ENCODE measurements at places on chromosomes 12 and 14.

- no peak for DNase-seq
These were observed 13.9 kb upstream of the GYS2 start for GRCh38 chr12:21618566-21618965.

DNA sequence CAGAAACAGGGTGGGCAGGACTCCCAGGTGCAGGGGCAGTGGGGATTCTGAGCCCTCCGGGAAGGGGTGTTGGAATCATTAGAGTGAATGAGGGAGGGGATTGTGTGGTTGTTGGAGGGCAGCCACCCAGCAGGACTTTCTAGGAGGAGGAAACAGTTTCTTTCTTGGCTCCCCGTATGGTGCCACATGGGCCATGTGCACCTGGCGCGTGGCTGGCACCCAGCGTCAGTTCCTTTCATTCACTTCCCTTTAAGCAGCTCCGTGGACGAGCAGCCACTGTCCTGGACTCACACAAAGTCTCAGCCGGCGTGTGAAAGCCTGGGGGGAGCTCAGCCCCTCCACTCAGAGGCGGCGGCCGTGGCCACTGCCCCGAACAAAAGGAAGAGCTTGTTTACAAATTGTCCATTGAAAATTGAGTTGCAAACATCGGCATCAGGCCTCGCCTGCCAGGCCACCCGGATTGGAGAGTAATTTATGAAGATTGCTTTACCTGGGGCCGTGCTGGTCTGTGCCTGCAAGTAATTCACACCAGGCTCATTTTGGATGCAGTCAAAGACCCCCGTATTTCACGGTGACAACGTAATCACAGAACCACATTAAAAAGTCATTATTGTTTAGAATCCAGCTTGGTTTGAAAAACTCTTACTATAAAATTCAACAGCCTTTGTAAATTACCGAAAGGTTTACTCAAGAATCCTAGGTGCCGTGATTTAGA, 101.7 kb upstream of the C14orf180 start:
- DNase-seq = no peak

- DNase-seq = no peak
These were observed 38.7 kb downstream of the ARID2 start for GRCh38 chr12:45768194-45768593.

DNA sequence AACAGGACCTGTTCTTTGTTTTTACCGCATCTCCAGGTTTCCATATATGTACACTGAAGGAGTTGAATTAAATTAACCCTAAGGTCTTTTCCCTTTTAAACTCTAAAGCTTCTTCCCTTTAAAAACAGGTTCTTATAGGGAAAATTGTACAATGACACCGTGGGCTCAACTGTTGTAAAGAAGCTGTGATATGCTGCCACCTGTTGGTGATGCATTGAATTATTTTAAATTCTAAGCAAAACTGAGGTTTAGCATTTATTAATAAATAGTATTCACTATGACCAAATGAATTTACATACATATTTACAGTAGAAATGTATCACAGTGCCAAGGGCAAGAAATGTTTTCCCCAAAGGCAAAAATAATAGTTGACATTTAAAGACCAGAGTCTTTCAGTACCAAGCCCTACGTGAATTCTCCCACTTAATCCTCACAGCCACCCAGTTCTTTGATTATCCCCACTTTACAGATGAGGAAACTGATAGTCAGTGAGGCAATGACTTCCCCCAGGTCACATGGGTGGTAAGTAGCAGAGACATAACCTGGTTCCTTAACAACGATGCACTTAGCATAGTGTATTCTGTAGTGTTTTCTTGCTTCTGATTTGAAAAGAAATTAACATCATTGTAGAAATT, 35.7 kb upstream of the TMEM263 start:
- no peak for DNase-seq

GRCh38 chr12:106247674-106248311, at the start of gene CKAP4:
TSS of gene CKAP4 (minus strand) at chr12:106248020. CDS start at chr12:106247851, 169 bp downstream.
- no peak for DNase-seq

- DNase-seq = no peak
These were observed 753 bp downstream of the CSRNP2 start for GRCh38 chr12:51082561-51083125.

DNA sequence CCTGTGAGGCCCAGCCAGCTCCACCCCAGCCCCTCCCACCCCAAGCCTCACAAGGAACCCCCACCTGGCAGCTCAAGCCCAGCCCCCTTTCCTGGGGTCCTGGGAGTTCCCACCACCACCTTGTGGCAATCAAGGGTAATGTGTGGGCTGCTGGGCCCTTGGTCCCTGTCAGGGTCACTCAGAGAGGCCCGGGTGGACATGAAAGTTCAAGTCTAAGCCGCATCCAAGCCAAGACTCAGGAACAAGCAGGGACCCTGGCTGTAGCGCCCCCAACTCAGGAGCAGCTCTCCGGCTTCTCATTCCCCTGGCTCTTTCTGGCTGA, 106.4 kb upstream of the C14orf180 start:
- no peak for DNase-seq

GRCh38 chr12:88299567-88300101, 157.5 kb downstream of the TMTC3 start:
- no peak for DNase-seq

GRCh38 chr14:36221112-36221511, 44.6 kb upstream of the PTCSC3 start:
- no peak for DNase-seq

GRCh38 chr12:31900271-31900670, 58.9 kb upstream of the RESF1 start:
- DNase-seq = no peak

DNA sequence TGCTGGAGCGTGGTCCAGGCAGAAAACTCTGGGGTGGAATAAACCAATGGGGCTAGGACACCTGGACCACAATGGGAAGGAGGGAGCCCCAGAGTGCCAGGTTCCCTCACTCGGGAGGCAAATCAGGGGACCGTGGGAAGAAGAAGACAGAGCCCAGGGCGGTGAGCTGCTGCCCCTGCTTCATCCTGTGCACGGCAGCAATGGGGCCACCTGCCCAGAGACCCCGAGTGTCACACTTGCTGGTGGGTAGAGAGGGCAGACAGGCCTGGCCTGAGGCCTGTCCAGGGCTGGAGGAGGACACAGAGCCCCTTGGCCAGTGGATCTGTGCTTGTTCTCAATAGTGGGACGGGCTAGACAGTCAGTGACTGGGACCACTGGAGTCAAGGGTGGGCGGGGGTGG, 58.2 kb downstream of the DIO3 start:
- no peak for DNase-seq

DNA sequence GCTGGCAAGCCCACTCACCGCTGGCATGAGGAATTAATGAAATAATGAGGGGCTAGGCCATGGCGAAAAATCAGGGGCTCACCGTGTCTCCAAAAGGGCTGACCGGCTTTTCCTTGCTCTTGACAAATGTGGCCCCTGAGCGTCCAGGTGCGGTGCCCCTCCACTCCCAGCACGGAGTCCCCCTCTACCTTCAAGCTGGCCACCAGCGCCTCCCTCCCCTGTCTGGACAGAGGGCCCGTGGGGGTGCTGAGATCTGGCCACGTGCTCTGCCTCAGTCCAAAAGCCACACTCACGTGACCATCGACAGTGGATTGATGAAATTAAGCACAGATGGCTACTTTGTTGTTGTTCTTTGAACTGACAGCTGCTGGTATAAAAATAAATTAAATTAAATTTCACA, 78.8 kb upstream of the BCL11B start:
- no peak for DNase-seq

GRCh38 chr12:70045036-70045435, 198.2 kb upstream of the CNOT2 start:
- no peak for DNase-seq

DNA sequence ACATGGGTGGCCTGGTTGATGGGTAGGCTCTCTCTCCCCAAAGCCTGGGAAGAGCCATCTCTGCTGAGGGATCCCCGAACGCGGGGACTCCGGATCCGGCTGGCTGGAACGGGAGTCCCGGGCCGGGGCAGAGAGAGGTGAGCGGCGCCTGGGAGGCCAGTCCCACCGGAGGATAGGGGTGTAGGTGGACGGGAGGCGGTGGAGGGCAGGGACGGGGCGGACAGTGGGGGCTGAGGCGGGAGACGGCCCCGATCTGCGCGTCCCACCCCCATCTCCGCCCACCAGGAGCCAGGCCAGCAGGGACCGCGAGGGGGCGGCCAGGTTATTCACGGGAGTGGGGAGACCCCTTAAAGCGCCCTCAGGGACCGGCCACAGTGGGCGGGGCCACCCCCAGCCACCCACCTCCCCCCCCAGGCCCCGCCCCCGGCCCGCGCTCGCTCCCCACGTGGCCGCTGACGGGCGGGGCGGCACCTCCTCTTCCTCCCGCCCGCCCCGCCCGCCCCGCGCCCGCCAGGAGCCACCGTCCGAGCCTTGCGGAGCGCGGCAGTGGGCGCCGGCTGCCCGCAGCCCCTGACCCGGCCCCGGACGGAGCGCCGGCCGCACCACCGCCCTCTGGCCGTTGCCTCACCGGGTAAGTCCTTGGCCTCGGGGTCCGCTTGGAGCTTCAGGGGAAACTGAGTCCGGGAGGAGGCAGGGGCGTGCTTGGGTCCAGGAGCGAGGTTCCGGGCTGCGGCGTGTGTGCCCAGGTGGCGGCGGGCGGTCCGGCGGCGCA, at the start of gene INF2:
Gene INF2 (plus strand): TSS at position 510 of the 772 bp plus-strand sequence. CDS start 11,748 bp downstream, outside the sequence.
- no peak for DNase-seq

DNA sequence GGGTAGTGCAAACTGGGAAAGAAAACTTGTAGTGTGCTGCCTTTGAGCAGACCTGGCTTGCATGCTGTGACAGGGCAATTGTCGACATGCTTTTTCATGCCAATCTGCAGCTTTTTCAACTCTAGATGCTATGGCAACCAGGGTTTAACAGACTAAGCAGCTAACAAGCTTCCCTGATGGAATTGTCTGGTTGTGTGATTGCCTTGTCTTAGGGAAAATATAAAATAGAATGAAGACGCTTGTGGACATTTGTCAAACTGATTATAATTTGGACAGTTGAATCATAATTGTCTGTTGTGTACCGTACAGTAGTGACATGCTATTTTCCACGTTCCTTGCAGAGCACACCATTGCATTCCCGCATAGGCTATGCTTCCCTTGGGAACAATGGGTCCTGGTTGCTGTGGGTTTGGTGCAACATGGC, 113.0 kb downstream of the FOXG1 start:
- DNase-seq = no peak

Data from NCI-H1436 treated with DMSO at 0.1 percent for 48 hours (cell line).